ENCODE measurements at places on chromosomes 1 and 21.

DNA sequence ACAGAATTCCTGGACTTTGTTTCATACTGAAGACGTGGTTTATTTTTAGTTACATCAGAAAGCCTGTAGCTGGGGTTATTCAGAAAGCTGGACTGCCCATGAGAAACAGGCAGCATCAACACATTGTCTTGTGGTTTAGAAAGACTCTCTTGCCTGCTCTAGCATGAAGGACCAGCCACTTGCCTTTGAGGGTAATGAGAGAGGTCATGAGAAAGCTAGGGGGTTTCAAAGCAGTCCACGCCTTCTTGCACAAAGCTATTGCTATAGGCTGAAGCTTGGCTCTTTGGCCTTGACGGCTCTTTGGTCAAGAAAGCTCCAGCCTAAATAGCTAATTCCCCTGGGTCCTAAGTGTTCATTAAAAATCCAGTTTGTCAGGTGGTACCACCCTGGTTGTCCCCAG, 208.1 kb downstream of the PRDM2 start:
- no peak for DNase-seq

DNA sequence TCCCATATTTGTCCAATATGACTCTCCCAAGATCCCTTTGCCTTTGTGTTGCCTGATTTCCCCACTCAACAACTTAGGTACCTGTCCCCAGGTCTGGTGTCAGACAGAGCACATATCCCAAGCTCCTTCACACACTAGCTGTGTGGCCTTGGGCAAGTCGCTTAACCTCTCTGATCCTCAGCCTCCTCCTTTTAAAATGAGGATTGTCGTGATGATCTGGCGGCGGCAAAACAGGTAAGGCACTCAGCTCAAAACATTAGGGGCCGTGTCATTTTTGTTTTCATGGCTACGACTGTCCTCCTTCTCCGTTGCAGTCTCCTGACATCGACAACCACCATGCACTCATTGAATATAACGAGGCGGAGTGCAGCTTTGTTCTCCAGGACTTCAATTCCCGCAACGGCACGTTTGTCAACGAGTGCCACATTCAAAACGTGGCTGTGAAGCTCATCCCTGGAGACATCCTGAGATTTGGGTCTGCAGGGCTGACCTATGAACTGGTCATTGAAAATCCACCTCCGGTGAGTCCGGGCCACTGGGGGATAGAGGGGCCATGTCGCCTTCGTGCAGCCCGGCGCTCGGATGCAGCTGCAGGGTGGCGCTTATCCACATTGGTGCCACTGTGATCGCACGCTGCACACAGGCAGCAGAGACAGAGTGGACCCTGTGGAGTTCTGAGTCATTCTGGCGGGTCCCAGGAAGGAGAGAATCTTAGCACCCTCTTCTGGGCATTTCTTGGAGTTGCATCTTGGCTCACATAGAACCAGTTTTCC, 25.2 kb downstream of the FHAD1 start:
- no peak for DNase-seq

DNA sequence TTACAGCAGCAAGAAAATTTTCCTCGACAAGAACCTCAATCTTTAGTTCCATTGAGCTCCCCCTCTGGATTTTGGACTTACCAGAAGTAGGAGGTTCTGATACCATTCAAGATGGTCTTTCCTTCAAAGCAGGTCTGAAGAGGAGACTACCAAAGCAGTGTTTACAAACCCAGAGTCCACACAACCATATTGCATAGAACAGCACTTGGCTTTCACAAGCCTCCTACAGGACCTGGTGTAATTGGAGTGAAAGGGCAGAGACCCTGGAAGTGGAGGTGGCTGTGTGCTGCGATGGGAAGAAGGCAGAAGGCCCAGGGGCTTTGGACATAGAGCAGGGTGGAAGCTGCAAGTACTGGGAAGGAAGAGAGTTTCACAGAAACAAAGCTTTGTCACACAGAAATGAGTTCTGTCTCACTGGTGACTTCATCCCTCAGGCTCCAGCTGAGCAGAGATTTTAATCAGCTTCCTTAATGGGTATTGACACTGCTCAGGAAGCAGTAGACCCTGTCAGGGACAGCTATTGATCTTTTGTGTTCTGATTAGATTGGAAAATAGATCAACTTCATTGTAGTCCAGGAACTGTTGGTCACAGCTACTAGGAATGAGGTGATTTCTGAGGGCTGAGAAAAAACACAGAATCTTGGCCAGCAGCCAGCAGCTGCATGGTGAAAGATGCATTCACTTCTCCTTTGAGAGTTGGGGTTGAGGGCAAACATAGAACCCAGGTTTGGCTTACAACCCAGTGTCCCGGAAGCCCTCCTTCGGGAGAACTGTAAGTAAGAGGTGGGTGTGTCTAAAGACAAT, 124.0 kb downstream of the SYT2 start:
- no peak for DNase-seq

DNA sequence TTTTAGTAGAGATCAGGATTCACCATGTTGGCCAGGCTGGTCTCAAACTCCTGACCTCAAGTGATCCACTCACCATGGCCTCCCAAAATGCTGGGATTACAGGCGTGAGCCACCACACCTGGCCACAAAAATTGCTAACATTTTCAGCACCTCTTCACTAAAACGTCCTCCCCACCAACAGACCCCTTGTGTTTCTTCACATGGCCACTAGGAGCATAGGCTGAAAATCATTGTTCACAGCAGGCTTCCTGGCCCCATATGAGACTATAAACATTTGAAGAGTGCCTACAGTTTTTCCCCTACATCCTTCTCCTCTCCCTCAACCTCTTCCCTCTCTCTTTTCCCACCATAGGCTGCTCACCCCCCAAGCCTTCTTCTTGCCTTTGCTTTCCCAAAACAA, 28.0 kb upstream of the SFPQ start:
- DNase-seq, result no peak

DNA sequence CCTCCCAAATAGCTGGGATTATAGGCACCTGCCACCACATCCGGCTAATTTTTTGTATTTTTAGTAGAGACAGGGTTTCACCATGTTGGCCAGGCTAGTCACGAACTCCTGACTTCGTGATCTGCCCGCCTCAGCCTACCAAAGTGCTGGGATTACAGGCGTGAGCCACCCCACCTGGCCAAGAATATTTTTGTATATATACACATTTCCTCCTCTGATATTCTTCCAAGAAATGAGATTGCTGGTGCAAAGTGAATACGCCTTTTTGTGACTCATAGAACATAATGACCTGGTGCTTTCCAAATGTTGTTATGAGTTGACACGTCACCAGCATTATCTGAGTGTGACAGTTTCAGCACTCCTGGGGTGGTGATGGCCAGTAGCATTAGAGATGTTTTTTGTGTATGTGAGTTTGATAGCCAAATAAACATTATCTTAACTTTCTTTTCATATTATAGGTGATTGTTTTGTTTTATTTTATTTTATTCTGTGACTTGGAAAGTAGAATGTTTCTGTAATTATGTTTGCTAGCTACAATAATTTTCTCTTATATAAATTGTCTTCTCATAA, 54.9 kb downstream of the KCNK1 start:
- DNase-seq, result peak; percentile 29

DNA sequence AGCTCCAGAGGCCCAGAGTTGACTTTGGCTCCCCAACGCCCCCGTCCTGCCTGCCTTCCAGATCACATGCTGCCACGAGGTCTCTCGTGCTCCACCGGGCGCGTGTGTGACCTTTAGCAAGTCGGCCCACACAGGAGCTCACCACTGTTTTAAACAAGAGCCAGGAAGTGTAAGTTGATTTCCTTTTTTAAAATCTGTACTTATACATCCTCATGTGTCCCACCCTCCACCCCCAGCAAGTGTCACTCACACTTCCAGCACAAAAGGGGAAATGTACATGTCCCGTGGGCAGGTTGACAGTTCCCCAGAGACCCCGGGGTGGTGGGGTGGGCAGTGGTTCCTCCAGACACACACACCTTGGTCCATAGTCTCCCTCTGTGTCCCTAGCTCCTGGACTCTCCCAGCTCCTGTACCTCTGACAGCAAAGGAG, 84.4 kb downstream of the STUM start:
- DNase-seq, result no peak

- no peak for DNase-seq
Measured at GRCh38 chr1:186497651-186498050, 36.7 kb upstream of the PDC start.

DNA sequence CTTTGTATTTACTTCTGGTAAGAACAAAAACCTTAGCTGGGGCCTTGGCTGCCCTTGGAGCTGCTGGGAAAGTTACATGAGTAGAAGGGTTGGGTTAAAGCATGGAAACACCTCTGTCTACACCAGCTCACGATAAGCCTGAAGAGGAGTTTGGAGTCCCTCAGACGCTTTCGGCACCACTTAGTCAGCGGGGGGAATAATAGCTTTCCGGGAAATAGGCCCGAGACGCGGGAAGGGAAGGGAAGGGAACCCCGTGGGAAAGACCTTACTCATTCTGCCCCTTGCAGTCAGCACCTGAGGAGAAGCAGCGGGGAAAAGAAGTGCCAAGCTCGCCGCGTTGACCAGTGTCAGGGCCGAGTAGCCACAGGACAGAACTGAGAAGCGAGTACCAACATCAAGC, 66.4 kb upstream of the PDE9A start:
- DNase-seq, result no peak

GRCh38 chr1:15123925-15124324, 29.6 kb upstream of the TMEM51 start:
- DNase-seq, result no peak

DNA sequence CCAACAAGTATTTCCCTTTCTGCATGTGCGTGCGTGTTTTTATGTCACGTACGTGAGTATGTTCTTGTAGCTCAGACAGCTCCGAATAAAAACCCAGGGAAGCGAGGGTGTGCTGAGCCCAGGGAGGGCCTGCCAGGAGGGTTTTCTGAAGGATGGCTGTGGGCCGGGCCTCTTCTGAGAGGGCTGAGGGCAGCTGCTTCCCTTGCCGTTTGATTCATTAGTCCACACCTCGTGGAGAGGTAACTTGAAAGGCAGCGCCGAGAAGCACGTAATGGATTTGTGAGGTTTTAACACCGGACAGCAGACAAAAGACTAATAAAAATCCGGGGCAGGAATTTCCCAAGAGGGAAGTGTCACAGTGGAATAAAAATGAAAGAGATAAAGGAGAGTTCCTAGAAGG, 29.5 kb downstream of the CD247 start:
- DNase-seq, result no peak

DNA sequence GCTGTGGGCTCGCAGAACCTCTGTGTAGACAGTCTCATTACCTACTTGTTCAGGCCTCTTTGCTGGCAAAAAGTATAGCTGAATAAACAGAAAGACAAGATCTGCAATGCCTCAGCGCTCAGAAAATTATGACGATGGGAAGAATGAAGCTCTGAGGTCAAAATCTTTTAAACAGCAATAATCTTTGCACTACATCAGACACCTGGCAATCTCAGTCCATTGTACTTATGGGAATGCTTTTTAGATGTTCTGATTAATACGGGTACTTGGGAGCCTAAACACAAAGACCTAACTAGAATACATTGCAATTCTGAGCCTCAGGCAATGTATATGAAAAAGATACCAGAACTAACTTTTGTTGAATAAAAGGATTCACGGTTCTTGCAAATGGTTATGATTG, 410.7 kb downstream of the SMYD3 start:
- no peak for DNase-seq

Measured in cerebellar nuclear complex (tissue), 1 donor.